Frontal cortex (tissue), 4 donors: ENCODE measurements at places on chromosomes 2 and 18.

- no peak for DNase-seq
Measured at GRCh38 chr2:151237422-151238025, 24.1 kb downstream of the RBM43 start.

DNA sequence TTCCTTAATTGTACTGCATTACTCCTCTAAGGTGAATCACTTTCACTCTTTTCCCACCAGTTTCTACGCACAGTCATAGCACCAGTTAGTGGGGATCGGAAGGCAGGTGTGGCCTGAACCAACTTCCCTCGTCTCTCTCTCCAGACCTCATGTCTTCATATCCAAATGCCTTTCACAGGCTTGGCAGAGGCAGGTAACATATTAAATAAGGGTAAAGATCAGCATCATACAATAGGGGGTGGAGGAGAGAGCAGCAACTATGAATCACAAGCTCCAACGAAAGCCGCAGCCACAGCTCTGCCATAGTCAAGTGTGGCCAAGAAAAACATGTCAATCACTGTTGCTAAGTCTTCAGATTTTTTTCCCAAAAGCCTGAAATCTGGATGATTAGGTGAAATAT is 40.3 kb downstream of the AP1S3 start:
- DNase-seq: no peak

DNA sequence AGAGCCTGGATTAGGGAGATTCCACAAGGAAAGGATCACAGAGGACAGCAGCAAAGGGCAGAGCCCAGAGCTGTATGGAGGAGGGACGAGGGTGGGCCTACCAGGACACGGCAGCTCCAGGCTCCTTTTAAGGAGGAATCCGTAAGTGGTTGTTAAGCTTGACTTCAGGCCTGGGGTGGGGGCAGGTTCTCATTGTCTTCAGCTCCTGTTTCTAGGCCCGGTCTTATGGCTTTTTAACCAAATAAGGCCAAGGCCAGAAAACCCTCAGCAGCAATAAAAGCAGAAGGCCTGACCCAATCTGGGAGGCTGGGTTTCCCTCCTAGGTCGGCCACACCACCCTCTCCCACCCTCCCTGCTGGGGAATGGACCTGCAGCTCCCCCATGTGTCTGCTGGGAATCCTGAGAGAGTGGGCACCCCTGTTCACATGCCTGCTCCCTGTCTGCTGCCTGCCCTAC is 111.2 kb downstream of the PLB1 start:
- no peak for DNase-seq

DNA sequence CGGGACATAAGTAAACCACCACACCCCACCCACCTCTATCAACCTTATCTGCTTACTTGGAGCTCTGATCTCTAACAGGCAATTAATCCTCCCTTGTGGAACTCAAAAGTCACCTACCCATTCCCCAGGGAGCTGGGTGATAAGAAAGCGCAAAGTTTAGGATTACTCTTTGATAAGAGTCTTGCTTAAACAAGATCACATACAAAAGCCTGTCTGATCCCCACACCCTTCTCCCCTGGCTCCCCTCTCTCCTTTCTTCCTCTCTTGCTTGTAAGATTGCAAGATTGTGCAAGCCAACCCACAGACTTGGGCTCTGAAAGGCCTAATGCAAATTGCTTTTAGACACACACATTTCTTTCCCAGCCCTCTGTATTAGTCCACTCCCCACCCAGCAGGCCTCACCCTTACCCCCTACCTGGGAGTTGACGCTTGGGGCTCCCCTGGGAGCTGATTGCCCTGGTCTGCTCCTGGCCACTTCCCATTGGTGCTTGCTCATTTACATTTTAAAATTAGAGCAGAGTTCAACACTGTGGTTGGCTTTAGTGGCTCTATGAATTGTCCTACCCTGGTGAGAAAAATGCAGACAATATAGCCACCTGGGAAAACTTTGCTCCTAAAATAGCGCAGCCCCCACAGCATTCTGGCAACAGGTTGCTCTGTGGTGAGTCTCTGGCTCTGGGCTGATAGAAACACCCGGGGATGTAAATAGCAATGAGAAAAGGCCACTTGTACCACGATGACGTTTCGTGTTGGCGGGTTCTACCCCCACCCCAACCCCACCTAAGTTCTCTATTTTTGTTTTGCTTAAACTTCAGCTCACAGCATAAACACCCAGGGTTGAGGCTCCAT is 92.8 kb upstream of the MSH2 start:
- no peak for DNase-seq

DNA sequence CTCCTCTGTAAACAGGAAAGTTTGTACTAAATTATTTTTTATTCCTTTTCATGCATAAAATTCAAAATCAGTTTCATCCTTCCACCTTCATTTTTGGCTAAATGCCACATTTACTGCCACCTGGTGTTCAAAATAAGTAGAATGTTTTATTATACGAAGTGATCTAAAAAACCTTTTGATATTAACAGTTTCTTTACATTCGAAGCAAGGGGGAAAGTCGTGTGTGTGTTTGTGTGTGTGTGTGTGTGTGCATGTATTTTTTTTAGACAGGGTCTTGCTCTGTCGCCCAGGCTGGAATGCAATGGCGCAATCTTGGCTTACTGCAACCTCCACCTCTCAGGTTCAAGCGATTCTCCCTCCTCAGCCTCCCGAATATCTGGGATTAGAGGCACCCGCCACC is 9.0 kb upstream of the SCN9A start:
- no peak for DNase-seq

DNA sequence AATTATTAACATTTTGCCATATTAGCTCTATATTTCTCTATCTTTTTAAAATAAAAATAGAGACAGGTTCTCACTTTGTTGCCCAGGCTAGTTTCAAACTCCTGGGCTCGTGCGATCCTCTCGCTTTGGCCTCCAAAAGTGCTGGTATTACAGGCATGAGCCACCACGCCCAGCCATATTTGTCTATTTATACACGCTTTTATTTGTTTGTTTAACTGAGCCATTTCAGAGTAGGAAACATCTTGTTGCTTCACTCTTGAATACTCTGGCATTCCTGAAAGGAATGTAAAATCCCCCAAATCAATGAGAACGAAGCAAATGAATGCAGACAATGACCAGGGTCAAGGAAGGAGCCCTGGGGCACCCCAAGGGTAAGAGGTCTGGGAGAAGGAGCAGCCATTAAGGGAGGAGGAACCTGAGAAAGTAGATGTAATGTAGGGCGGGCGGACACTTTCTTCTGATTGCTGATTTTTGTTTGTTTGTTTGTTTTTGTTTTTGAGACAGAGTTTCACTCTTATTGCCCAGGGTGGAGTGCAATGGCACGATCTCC is 31.7 kb upstream of the RAB1A start:
- no peak for DNase-seq

GRCh38 chr2:119637371-119637770 is 41.6 kb upstream of the TMEM177 start:
- no peak for DNase-seq

GRCh38 chr2:80238692-80239469 is 65.7 kb downstream of the LRRTM1 start:
- peak; percentile 6 for DNase-seq

GRCh38 chr2:24768013-24768412 is 25.2 kb downstream of the PTRHD1 start:
- no peak for DNase-seq

DNA sequence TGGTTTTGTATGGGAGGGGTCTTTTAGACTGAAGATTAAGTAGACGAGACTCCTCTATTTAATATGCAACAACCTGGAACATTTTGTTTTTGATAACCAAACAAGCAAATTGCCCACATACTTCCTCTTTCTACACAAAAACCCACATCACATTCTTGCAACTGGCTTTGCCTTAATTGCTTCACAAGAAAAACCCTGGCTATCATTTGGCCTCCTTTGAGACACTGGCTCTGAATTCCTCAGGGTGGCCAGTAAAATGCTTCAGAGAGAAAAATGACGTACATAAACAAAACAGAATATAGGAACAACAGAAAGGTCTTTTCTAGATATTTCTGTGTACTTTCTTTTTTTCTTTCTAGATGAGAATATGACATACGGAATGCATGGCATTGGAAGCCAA is 103.0 kb downstream of the TRIB2 start:
- DNase-seq: no peak

GRCh38 chr2:129778584-129778877 is 200.9 kb upstream of the RAB6C start:
- no peak for DNase-seq

DNA sequence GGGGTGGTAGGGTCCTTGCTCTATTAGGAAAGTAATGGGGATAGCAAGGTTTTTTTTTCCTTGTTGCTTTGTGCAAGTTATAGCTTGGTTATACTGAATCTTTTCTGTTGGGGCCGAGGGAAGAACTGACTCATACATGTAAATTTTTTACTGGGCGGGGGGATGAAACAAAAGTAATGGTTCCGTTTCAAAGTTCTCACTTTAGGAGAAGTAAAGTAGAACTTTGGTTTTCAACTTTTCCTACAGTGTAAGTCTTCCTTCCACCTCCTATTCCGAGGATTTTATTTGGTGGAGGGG is 1.1 kb downstream of the AFTPH start:
- no peak for DNase-seq

GRCh38 chr2:206084870-206085741 is 868 bp downstream of the INO80D start:
- DNase-seq: peak; percentile 36

GRCh38 chr2:233818639-233819621 is 35.4 kb downstream of the HJURP start:
- no peak for DNase-seq

GRCh38 chr2:223930103-223930976 is 14.8 kb downstream of the WDFY1 start:
- DNase-seq: peak; percentile 64

- no peak for DNase-seq
Measured at GRCh38 chr2:145028101-145028920, 508.4 kb upstream of the ZEB2 start.

- DNase-seq: no peak
Measured at GRCh38 chr2:232781765-232782164, 5.4 kb upstream of the KCNJ13 start.

- DNase-seq: no peak
Measured at GRCh38 chr18:8081872-8082553, 514.9 kb downstream of the PTPRM start.

DNA sequence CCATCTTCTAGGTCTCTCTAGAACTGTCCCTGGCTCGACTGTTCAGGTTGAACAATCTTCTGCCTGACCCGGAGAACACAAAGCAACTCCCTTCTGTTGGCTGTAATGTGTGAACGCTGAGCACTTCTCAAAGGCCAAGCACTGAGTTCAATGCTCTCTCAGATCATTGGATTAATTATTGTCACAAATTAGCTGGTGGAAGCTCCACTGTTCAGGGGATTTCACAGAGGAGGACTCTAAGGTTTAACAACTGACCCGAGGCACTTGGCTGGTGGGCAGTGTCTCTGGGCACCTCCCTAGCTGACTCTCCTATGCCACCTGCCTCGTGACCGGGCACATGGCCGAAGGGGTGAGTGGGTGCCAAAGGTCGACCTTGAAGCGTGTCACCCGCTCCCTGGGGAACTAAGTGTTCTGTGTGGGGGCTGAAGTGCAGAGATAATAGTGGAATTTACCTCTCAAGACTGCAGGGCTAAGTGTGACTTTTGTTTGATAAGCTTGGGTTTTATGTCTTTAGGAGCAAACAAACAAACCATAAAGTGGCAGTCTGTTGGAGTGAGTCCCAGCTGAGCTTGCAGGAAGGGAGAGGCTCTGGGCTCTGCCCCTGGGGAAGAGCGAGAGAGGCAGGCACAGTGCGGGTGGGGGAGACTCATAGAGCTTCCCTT is 64.8 kb downstream of the BCL2L11 start:
- no peak for DNase-seq

DNA sequence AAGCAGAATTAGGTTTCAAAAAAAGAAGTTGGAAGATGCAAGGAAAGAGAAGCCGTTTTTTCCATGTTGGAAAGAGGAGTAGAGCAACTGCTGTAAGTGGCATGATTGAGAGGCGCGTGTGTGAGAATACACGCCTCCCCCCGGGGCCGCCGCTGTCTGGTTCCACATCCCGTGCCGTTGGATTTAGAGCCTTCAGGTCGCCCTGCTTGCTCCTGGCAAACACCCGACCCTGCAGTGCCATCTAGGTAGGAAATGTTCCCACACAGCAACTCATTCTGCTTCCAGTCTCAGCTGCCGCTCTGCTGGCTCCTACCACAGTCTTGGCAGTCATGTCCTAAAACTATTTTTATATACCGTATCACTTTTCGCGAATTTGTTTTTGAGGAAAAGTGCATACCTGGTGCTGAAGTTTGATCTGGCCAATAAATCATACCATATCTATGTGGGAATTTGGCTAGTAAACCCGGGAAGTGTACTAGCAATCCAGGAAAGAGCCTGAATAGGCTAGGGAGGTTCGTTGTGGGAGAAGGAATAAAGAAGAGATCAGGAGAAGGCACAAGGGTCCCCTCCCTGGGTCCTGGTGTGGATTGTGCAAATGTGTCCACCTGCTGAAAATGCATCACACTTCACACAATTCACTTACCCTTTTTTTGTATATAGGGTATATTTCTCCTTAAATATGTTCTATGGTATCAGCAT is 372.7 kb downstream of the FBXO15 start:
- DNase-seq: no peak

DNA sequence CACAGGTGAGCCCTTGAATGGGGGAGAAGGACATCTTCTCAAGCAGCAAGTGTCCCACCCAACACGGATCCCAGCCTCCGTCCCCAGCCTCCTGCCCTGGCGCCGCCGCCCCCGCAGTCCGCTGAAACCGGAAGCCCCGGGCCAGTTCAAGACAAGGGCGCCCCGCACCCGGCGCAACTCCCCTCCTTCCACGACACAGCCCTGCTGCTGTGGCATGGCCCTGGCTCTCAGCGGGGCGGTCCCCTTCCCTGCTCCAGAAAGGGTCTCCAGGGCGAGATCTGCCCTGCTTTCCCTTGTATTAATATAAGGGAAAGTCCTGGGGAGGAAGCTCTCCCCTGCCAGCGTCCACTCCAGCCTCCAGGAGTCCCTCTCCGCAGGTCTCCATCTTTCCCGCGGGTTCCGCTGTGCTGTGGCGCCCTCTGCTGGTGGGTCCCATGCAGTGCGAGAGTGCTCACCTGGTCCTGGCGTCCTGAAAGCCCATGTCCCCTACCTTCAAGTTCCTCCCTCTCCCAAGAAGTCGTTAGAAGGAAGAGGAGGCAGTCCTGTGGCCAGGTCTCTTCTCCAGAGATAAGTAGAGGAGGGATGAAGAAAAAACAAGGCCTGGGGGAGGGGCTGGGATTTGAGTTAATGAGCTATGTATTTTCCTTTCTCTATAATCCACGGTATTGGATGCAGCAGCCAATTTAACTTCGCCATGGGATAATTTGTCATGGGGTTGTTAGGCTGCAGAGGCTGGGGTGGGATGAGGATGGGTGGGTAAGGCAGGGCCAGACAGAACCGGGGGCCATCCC is 176.0 kb downstream of the SMAD2 start:
- no peak for DNase-seq

DNA sequence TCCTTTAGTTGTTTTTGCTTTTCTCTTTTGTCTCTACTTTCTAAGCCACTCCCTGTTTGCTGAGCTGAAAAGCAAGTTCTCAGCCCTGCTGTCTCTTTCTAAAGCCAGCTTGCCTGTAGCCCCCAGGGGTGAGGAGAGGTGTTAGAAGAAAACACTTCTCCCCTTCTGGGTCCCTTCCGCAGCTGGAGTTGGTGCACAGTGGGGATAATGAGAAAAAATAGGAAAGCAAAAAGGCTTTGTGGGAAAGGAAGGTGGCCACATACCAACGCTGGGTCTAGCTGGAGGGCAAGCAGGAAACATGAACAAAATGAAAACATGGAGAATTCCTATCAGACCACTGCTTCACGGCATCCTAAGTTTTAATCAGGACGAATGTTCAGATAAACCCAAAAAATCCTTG is 15.5 kb upstream of the SLC20A1 start:
- no peak for DNase-seq

GRCh38 chr2:202847693-202848524 is 23.7 kb downstream of the ICA1L start:
- DNase-seq: no peak
